ENCODE measurements at places on chromosomes 11 and 22.
A peak's percentile ranks its signal among the peaks of the same experiment; 100 is the strongest.

DNA sequence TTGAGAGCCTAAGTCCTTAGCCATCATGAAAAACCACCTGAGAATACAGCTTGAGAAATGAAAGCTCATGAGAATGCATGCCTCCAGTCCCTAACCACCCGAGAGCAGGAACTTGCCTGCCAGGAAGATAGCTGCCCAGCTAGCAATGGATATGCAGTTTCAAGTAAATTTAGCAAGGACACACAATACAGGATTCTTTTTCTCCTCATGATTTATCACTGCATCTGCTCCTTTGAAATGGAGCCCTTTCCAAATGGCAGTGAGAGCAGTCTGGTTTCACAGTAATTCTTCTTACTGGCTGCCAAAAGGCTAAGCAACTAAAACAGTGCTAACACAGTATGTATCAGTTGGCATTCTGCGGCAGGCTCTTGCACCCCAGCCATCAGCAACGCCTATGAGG lies 109.9 kb downstream of the MICAL3 start:
- DNase-seq, result no peak

DNA sequence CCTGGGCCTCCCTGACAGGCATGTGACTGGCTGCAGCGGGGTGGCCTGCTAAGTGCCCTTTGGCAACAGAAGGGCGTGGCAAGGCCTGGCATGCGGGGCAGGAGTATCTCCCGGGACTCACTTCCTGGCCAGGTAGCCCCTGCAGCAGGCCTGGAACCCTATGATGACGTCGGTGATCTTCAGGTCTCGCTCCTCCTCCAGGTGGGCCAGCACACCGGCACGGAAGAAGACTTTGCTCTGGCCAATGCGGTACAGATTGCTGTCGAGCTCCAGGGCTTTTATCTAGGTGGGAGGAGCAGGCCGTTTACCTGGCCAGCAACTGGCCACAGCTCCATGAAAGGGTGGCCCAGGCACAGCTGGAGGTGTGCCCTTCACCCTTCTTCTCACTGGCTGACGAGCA lies 50.9 kb downstream of the APOL1 start:
- DNase-seq, result no peak

GRCh38 chr11:71391796-71392195 lies 56.4 kb downstream of the DHCR7 start:
- no peak for DNase-seq

GRCh38 chr22:38411016-38411415 lies 44.0 kb downstream of the KCNJ4 start:
- no peak for DNase-seq

- DNase-seq, result no peak
These were observed 51.0 kb downstream of the ALX4 start for GRCh38 chr11:44258839-44259420.

DNA sequence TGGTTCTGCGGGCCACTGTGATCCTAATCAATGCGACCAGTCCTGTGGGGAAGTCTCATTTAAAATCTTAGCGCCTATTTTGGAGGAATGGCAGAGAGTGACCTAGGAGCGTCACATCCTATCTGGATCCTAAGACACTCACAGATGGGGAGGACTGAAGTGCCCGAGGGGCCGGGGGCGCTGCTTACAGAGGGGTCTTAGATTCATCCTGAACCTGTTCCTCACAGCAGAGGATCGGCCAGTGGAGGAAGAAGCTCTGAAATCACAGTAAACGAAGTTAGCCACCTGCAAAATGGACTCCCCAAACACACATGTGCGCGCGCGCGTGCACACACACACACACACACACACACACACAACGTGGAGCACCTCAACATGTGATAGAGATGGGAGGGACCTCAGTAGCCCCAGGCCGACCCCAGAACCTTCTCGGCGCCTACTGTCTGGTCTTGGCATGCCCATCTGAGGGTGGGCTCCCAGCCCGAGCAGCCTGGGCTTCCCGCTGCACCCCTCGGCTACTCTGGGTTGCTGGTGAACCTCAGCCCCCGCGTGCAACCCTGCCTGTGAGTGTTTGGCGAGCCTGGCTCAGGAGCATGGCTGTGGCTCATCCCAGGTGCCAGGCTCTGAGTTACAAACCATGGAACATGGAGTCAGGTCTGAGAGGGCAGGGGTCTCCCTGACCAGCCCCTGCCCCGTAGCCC lies 613.3 kb downstream of the TBC1D22A start:
- no peak for DNase-seq

GRCh38 chr11:20283475-20283874 lies 80.0 kb upstream of the HTATIP2 start:
- DNase-seq, result no peak

DNA sequence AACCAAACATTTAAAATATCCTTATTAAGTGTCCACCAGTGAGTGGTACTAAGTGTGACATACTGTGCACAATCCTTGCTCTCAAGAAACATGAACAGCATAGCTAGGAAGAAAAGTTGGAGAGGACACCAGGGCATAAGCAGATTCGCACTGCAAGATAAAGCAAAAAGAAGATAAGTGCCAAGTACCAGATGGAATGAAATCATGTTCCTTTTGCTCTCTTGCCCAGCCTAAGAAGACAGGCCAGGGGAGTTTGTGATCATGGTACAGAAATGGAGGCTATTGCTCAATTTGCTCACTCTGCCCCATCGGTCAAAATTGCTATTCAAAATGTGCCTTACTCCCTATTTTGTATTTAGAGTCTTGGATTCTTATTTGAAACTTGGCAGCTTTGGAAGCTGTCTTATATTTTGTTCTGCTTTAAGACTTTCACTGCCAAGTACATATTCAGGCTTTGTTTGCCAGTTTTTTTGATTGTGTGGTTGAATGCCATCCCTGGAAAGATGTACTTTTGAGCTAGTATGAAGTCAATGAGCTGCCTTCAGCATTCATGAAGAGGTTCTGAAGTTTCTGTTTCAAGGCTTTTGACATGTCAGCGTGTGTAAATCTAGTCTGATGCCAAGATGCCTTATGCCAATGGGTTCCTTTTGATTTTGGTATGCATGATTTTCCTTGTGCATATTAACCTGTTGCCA lies 90.3 kb downstream of the PAX6 start:
- no peak for DNase-seq

GRCh38 chr11:63142459-63142858 lies 1.6 kb downstream of the SLC22A24 start:
- DNase-seq, result no peak

- no peak for DNase-seq
These were observed 19.6 kb downstream of the ATM start for GRCh38 chr11:108242422-108242821.

- DNase-seq, result no peak
These were observed 208.8 kb downstream of the TBC1D22A start for GRCh38 chr22:46971099-46971763.

- DNase-seq, result peak; percentile 14
These were observed 679 bp downstream of the TUG1 start for GRCh38 chr22:30969532-30970355.

- peak; percentile 31 for DNase-seq
These were observed 75.2 kb downstream of the PTPRJ start for GRCh38 chr11:48055292-48056132.

DNA sequence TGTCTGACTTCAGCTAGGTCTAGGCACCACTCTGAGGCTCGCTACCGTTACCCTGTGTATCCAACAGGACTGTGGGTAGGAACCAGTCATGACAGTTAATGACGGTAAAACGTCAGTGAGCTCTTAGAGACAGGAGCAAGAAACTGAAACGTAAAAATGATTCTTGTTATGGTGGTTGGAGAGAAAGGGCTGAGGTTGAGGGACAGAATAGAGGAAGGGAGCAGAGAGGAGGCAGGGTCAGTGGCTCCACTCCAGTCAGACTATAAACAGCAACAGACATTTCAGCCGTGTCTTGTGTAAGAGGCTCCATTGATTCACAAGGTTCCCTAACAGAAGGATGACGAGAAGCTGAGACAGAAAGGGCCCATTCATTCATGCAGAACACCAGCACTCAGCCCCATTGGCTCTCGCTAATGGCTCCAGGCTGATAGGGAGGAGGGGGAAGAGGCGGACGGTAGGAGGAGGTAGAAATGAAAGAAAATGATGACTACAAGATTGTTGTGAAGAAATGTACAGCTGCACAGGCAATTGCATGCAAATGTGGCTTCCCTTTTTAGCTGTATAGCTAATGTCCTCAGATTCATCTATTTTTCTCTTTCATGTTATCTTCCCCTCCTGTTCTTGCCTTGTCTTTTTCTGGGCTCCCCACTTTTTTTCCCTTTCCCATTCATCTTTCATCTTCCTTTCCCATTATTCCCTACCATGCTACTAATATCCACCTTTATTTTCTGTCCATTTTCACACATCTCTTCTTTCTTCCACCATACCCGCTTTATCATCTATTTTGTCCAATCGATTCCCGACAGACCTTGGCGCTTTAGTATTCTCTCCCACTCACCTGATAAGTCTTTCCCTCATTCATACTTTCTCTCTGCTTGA lies 34.3 kb downstream of the ETS1 start:
- no peak for DNase-seq

- DNase-seq, result no peak
These were observed 59.2 kb downstream of the MED15 start for GRCh38 chr22:20566420-20567260.

- no peak for DNase-seq
These were observed 20.6 kb downstream of the MRGPRG start for GRCh38 chr11:3197878-3198528.

DNA sequence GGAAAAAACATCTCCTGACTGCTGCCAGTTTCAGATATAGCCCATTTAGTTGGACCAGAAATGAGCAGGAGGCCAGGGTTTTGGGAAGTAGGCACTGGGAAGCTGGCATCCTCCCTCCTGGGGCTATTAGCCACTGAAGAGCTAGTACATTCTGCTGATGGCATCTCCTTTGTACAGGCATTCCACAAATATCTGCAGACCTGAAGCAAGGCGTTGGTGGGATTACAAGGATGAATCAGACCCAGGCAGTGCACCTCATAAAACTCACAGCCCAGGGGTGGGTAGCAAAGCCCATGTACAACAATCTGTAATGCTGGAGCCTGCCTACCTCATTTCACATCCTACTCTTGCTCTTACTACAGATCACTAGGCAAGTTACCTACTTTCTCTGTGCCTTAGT lies 27.5 kb upstream of the POU2AF1 start:
- DNase-seq, result no peak

- DNase-seq, result no peak
These were observed 9.0 kb downstream of the TP53AIP1 start for GRCh38 chr11:128933481-128934178.

- no peak for DNase-seq
These were observed 20.1 kb downstream of the CELSR1 start for GRCh38 chr22:46517255-46517761.

- DNase-seq, result no peak
These were observed 12.6 kb downstream of the MS4A15 start for GRCh38 chr11:60769273-60769672.

GRCh38 chr11:131745405-131745804 lies 375.0 kb downstream of the NTM start:
- no peak for DNase-seq

- no peak for DNase-seq
These were observed 1.8 kb upstream of the FIBIN start for GRCh38 chr11:26992031-26992541.

DNA sequence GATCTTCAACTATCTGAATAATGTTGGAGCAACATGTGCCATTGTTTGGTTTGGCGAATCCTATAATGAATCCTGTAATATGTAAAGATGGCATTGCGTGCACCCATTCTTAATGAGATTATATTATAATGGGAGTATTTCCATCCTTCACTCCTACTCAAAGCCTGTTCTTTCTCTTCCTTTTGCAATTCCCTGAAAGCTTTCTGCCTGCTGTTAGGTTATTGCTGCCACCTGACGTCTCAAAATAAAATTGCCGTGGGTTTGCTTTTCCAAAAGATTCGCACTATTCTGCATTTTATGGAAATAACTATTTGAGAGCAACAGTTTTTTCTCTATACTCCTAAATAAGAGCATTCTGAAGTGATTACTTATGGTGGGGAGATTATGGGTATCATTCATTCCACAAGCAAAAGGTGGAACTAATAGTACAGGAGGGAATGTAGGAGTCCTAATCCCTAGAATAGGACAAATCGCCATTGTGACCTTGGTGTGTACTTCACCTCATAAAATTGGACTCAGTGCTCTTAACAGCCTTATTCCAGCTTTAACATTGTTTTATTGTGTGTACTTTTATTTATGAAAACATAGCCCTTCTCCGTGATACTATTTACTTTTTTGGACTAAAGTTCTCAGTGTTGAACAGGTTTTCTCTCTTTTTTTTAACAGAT lies 69.6 kb upstream of the ALKBH3 start:
- DNase-seq, result no peak

- DNase-seq, result no peak
These were observed 71.5 kb upstream of the SLC22A12 start for GRCh38 chr11:64519541-64519940.

- no peak for DNase-seq
These were observed 27.3 kb upstream of the NECTIN1 start for GRCh38 chr11:119756169-119756865.

DNA sequence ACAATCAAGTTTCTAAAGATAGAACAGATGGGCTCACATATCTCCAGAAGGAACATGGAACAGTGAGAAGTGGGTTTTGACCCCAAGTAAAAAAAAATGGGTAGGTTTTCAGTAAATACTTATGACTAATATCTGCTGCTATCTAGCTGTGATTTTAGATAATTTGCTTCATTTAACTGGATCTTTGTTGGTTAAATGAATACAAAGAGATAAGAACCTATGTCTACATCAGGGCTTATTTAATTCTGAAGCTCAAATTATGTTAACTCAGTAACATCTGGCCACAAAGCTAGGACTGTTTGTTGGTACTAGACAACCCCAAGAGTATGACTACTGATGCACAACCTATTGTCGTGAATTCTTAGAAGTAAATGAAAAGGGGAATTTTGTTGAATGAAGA lies 144.4 kb upstream of the SESN3 start:
- no peak for DNase-seq

DNA sequence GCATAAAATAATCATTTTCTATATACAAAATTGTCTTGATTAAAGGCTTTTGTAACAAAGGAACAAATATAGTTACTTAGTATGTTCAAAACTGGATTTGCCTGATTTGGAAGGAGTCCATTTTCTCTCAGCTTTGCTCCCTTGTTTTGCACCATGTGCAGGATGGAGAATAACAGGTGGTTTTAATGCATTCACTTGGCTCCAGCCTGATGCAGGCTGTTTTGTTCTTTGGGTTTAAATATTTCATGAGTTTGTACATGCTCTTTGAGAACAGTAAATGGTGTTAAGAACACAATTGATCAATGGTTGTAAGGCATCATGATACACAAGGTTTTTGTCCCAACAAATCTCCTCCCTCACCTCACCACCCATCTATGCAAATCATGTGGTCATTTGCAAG lies 886.9 kb upstream of the CCDC90B start:
- no peak for DNase-seq

GRCh38 chr11:64458997-64459396 lies 100.0 kb downstream of the RPS6KA4 start:
- no peak for DNase-seq

GRCh38 chr22:42926104-42926503 lies 69.0 kb upstream of the ARFGAP3 start:
- DNase-seq, result no peak

GRCh38 chr22:23862103-23862502 lies 4.4 kb downstream of the SLC2A11 start:
- DNase-seq, result no peak

GRCh38 chr11:44773351-44773965 lies 46.7 kb downstream of the TSPAN18 start:
- DNase-seq, result no peak
